Breast epithelium (tissue), 4 donors: ENCODE measurements at places on chromosomes 11 and 22. TPM values are rescaled to one million over a fixed set of nuclear protein-coding genes. Genes with fewer than 3 reads are reported as not detected.

GRCh38 chr22:24326266-24326665 is 55.6 kb downstream of the SPECC1L start:
- no peak for DNase-seq
- no peak overlapping the region for H3K4me3 ChIP-seq
- H3K4me1 ChIP-seq = no peaks in the 10 kb centered on the region
- no peak overlapping the region for H3K27ac ChIP-seq
- H3K36me3 ChIP-seq = no peaks in the 10 kb centered on the region

- no peak for DNase-seq
- H3K4me3 ChIP-seq = no peak overlapping the region
- H3K36me3 ChIP-seq = no peaks in the 10 kb centered on the region
- no peak overlapping the region for H3K27ac ChIP-seq
- H3K4me1 ChIP-seq = peaks cover 14% of the 10 kb centered on the region
These were observed 3.0 kb downstream of the KIF18A start for GRCh38 chr11:28104984-28105383.

- no peak overlapping the region for H3K27ac ChIP-seq
- no peaks in the 10 kb centered on the region for H3K27me3 ChIP-seq
- no peaks in the 10 kb centered on the region for H3K36me3 ChIP-seq
- DNase-seq = no peak
- no peak overlapping the region for H3K4me3 ChIP-seq
These were observed 55.4 kb downstream of the HSD17B12 start for GRCh38 chr11:43735961-43736360.

DNA sequence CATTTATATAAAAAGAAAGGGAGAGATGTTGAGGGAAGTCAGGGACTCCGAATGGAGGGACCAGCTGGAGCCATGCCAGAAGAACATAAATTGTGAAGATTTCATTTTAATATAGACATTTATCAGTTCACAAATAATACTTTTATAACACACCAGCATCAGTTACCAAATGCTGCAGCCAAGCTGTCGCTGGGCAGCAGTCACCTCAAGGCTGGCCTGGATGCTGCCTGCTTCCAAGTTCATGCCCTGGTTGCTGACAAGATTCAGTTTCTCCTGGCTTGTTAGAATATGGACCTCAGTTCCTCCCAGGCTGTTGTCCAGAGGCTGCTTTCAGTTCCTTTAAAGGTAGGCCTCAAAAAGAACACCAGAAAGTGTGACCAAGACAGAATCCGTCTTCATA is 30.8 kb upstream of the ALDH3B2 start:
- no peaks in the 10 kb centered on the region for H3K27me3 ChIP-seq
- H3K4me3 ChIP-seq = no peak overlapping the region
- H3K36me3 ChIP-seq = no peaks in the 10 kb centered on the region
- no peak for DNase-seq
- no peak overlapping the region for H3K27ac ChIP-seq

- no peak for DNase-seq
- no peaks in the 10 kb centered on the region for H3K27me3 ChIP-seq
- no peak overlapping the region for H3K27ac ChIP-seq
- no peak overlapping the region for H3K4me3 ChIP-seq
- no peaks in the 10 kb centered on the region for H3K36me3 ChIP-seq
These were observed 511.1 kb downstream of the SOX6 start for GRCh38 chr11:15845261-15845660.

GRCh38 chr11:9858218-9858617 is 194.3 kb downstream of the SWAP70 start:
- no peak overlapping the region for H3K27ac ChIP-seq
- no peaks in the 10 kb centered on the region for H3K4me1 ChIP-seq
- no peaks in the 10 kb centered on the region for H3K27me3 ChIP-seq

DNA sequence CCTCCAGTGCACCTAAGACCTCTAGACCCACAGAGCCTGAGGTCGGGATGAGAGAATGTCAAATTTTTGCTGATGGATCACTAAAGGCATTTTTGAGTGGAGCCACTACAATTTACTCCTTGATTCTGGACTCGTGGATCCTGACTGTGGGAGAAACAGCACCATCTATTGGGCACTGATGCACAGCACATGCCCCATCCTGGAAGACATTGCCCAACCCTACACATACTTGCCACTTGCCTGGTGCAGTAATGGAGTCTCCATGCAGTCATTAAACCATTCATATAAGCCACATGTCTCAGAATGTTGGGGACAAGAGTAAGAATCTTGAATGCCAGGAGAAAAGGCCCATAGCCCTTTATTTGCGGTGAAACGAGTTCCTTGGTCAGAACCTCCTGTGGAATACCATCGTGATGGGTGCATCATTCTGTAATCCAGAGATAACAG is 103.9 kb downstream of the GGTLC2 start:
- DNase-seq = no peak
- no peak overlapping the region for H3K4me3 ChIP-seq
- H3K27ac ChIP-seq = no peak overlapping the region
- no peaks in the 10 kb centered on the region for H3K36me3 ChIP-seq

The NEAT1 gene
- total RNA-seq = 351 TPM

The IGLL1 gene
- not detected for total RNA-seq

The HBB gene
- total RNA-seq = 71.8 TPM

The PKNOX2 gene
- 1.0 TPM for total RNA-seq

The OR51B4 gene
- total RNA-seq = 0.48 TPM
